KBM-7 (cell line): ENCODE measurements at places on chromosomes 13 and 19.

DNA sequence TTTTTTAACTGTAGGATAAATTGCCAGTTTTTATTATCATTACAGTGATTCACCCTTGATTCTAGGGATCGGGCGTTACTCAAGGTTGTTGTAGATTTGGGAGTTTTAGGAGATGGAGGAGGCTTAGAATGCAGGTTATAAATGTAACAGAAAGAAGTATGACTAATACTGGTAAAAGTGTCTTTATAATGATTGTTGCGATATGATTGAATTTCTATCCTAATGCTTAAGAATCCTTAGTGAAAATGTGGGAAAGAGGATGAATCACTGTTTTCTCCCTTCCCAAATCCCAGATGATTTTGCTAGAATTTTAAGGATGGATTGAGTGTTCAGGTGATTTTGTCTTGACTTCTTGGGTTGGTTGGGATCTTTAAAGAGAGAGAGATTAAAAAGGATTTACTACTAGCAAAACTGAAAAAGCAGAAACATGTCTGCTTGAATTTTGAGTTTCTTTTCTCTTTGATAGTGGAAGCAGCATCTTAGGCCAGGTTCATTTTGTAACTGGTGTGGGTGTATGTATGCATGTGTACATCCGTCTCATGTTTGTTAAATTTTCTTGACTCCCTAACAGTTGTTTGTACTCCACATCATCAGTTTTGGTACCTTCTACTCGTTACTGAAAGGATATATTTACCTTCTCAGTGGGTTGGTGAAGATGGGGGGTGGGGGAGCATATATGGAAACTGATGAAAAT is 25.9 kb downstream of the ARHGAP35 start:
- no peak for DNase-seq

- DNase-seq: no peak
Measured at GRCh38 chr13:44169018-44169911, 204.4 kb upstream of the SERP2 start.

GRCh38 chr13:38045278-38046048 is 175.9 kb upstream of the TRPC4 start:
- DNase-seq: peak; percentile 40

DNA sequence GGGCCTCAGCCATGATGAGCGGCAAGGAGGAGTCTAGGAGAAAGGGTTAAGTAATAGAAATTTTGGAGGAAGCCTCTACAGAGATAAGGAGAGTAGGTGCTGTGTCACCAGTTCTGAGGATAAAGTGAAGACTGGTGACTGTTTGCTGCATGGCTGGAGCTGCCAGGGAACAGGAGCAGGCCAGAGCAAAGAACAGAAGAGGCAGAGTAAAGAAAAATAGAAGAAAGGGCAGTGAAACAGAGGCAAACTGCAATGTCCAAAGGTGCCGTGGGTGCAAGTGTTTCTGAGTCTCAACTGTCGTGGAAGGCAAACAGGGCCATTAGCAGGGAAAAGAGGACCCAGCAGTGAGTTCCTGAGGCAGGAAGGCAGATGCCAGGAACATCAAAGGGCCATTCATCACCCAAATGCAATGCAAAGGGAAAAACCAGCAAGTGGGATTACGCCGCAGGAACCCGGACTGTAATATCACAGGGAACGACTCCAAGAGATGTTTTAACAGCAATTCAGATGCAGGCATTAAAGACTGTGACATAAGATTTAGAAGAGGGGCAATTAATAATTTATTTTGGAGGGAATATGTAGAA is 318.3 kb downstream of the FOXO1 start:
- DNase-seq: no peak

DNA sequence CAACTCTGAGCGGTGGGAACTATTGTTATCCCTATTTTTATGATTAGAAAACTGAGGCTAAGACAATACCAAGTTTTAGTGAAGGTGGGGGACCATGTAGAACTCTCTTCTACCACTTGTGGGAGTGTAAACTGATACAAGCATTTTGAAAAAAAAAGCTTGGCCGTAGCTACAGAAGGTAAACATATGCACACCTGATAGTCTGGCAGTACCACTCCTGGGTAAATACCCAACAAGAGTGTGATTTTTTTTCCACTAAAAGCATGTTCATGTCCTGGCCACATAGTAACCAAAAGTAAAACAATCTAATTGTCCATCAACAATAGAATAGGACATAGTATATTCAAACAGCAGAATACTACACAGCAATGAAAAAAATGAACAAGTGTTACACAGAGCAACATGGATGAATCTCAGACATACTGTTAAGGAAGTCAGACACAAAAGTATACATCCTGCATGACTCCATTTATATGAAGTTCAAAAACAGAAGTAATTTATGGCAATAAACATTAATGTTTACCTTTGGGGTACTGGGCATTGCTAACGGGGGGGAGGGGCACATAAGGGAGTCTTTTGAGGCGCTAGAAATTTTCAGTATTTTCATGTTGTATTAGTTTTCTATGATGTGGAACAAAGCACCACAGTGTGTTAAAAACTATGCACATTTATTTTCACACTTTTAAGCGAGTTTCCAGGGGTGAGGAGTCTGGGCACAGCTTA is 6.4 kb upstream of the SPATA13 start:
- no peak for DNase-seq

- DNase-seq: no peak
Measured at GRCh38 chr13:100517728-100518127, 70.9 kb downstream of the GGACT start.

- no peak for DNase-seq
Measured at GRCh38 chr13:109175666-109176065, 546.3 kb downstream of the MYO16 start.

- no peak for DNase-seq
Measured at GRCh38 chr13:102693776-102694175, 1.1 kb downstream of the METTL21C start.

DNA sequence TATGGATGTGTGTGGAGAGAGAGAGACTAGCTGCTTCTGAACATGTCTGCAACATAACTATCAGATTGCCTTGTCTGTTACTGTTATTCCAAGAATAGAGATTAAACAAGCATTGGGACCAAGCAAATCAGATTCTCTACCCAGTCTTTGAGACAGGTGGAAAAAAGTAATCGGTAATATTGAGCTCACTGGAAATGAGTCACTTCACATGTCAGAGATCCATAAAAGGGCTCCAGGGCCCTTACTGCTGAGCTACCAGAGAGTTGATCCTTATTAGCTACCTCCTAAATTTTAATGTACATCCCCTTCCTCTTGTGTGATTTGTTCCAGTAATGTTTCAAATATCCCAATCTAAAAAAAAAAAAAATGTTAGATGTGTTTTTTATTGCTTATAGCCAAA is 2118.0 kb downstream of the PCDH9 start:
- DNase-seq: no peak

DNA sequence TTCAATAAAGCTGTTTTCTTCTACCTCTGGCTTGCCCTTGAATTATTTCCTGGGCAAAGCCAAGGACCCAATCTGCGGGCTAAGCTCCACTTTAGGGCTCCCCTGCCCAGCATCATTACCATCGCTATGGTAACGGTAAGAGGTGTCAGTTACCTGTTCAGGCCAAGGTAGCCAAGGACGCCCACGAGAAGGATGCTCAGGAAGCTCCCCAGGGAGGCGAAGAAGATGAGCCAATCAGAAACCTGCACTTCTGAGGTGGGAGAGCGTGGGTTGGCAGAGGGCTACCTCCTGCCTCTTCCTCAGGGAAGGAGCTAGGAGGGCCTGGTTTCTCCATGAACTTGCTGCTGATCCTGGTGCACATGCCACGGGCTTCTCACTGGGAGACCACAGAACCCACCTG is 24.7 kb downstream of the IL12RB1 start:
- DNase-seq: no peak

- no peak for DNase-seq
Measured at GRCh38 chr13:25378528-25378927, 6.8 kb downstream of the ATP8A2 start.

- DNase-seq: no peak
Measured at GRCh38 chr19:2529473-2529918, 53.6 kb downstream of the GADD45B start.
